Stimulated activated CD4-positive, alpha-beta T cell treated with anti-CD3 and anti-CD28 coated beads, Interleukin-4, amount 100 ng/mL, for 1 hour (primary cell): ENCODE measurements at places on chromosomes 13 and 19.

DNA sequence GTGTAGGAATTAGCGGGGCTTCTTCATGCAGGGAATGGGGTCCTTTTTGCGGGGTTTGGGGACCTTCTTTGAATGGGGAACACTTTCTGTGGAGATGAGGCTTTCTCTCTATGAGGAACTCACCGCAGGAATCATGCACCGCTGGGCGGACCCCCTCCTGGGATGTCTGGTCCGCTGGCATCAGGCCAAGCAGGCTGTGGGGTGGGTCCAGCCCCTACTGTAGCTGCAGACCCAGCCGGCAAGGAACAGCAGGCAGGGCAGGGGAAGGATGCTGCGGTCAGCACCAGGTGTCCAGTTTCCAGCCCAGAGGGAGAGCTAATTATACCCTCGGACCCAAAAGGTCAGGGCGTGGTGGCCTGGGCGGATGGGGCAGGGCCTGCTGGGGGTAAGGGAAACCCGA is 1.8 kb downstream of the MYBPC2 start:
- DNase-seq = no peak

GRCh38 chr13:111315347-111315995 is 5.0 kb upstream of the TEX29 start:
- no peak for DNase-seq

DNA sequence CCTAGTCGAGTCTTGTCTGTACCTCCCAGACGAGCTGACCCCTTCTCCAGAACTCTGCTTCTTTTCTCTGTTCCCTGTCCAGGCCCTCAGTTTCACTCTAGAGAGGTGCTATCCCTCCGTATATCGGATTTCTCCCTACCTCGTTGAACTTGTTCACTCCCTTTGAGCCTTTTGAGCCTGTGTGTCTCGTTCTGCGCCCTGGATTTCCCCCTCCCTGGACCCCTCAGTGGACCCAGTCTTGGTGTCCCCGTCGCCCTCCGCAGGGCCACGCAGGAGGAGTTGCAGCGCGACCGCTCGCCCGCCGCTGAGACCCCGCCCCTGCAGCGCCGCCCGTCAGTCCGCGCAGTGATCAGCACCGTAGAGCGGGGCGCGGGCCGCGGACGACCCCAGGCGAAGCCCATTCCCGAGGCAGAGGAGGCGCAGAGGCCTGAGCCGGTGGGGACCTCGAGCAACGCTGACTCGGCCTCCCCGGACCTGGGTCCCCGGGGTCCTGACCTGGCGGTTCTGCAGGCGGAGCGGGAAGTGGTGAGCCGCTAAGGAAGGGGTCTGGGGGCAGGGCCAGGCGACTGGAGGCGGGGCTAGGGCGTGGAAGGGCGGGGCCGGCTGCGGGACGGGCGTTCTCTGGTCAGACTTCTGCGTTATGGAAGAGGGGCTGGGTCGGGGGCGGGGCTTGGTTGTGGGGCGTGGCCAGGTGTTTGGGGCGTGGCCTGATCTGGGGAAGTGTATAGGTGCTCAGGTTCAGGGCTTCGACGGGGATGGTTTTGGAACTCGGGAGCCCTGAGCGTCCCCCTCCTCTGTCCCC is 5.5 kb downstream of the EPS8L1 start:
- peak; percentile 83 for DNase-seq

- no peak for DNase-seq
Observed at GRCh38 chr13:114204894-114205293, 25.8 kb downstream of the CFAP97D2 start.

DNA sequence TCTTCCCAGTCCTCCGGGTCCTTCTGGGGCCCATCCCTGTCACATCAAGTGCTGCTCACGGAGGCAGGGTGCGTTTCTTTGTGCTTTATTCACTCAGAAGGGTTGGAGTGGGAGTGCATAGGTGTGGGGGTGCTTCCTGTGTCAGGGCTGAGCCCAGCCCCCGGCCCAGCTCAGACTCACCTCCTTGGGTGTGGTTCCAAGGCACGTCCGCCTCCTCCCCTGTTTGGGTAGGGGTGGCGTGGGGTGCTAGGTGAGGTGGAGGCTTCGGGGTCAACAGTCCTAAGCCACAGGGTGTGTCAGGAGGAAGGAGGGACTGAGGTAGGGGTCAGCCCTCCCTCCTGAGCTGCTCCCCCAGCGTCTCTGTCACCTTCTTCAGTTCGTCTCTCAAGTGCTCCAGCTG is 3.1 kb downstream of the CCER2 start:
- DNase-seq = no peak

GRCh38 chr19:18118420-18119012 is 20.9 kb downstream of the MAST3 start:
- DNase-seq = no peak

GRCh38 chr13:80250213-80250810 is 90.6 kb downstream of the SPRY2 start:
- DNase-seq = no peak

GRCh38 chr13:76937281-76937820 is 11.0 kb upstream of the ACOD1 start:
- no peak for DNase-seq

- no peak for DNase-seq
Observed at GRCh38 chr13:91220872-91221271, 126.6 kb upstream of the MIR17HG start.

- DNase-seq = no peak
Observed at GRCh38 chr13:111792956-111793355, 274.0 kb upstream of the SOX1 start.

DNA sequence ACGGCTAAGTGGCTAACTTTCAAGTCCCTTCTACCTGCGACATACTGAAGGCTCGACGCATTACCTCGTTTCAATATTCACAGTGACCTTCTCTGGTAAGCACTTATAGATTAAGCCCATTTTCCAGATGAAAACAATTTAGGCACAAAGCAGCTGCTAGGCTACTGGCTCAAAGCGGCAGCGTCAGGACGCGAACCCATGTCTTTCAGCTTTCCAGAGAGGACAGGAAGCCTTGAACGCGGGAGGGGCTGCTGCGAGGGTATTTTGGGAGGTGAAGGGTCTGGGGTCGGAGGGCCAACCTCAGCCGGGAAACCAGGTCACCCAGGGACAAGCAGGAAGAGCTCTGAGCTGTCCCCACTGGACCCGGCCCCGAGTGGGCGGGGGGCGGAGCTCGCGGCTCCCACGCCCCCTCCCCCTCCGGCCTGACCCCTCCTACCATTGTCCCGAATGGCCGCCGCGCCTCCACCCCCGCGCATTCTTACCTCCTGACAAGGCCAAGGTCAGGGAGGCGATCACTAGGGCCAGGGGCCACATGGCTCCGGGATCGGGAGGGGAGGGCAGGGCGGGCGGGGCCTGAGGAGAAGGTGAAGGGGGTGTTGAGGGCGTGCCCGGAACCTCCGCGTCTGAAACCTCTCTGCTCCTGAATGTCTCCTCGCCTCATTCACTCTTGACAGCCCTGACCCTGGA is at the start of gene KLK13:
KLK13 (minus strand) TSS at position 559 of the 687 bp plus-strand sequence; CDS start at position 534, 25 bp downstream.
- no peak for DNase-seq

- peak; percentile 90 for DNase-seq
Observed at GRCh38 chr19:11639602-11640471, 42.6 kb downstream of the ZNF627 start.

DNA sequence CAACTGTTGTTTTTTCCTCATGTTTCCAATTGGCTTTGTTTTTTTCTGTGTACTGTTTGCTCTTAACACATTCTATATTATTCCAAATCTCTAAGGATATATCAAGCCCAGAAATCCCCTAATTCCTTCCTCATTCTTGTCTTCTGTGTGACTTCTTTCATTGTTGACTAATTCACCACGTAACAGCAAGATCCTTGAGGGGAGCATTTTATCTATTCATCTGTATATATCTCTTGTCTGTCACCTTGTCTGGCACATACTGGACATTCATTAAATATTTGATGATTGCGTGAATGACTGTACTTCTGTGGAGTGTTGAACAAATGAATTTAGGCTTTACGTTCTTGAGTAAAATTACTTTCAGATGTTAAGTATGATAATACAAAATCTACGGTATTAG is 44.8 kb upstream of the OLFM4 start:
- DNase-seq = no peak

GRCh38 chr13:21436582-21436981 is 22.5 kb downstream of the ZDHHC20 start:
- no peak for DNase-seq

- no peak for DNase-seq
Observed at GRCh38 chr13:86633346-86633745, 834.1 kb upstream of the SLITRK6 start.

DNA sequence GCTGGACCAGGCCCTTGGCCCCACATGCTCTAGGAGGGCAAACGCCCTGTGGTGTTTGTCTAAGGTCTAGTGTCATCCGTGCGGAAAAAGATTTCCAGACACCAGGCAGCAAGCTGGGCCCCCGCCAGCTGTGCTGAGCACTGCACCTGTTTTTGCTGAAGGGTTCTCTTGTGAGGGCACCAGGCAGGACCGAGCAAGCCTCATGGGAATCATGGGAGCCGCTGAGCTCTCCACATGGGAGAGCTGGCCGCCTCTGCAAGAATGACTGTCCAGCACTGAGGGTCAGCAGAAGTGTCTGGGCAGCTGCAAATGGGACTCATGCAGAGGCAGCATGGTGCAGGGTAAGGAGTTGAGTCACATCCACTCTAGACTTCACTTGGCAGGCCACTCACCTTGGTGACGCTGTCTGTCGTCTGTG is 12.0 kb downstream of the B3GNT8 start:
- DNase-seq = no peak

DNA sequence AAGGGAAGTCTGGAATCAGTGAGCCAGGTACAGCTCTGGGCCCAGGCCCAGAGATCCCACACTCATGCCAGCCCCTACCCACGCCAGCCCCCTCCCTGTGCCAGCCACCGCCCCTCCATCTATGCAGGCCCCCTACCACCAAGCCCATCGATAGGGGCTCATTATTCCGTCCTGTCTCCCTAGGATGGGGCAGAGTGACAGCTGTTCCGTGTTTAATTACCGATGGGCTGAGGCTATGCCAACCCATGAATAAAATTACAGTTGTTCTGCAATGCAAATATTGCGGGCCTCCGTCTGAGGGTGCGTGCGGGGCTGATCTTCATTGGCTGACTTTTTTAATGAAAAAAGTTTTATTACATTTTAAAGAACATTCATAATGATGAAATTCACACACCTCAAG is 35.6 kb upstream of the PEPD start:
- no peak for DNase-seq

DNA sequence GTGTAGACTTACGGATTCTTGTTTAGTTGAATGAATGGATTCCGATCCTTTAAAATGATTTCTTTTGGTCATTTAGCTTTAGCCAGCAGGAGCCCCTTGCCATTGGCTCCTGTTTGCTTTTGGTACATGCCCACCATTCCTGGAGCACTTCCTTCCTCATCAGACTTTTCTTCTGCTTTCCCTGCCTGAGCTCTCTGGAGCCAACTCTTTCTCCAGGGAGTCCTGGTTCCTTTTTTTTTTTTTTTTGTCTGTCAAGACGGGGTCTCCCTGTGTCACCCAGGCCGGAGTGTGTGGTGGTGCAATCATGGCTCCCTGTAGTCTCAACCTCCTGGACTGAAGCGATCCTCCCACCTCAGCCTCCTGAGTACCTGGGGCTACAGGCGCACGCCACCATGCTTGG is 37.8 kb downstream of the SMARCA4 start:
- DNase-seq = no peak

DNA sequence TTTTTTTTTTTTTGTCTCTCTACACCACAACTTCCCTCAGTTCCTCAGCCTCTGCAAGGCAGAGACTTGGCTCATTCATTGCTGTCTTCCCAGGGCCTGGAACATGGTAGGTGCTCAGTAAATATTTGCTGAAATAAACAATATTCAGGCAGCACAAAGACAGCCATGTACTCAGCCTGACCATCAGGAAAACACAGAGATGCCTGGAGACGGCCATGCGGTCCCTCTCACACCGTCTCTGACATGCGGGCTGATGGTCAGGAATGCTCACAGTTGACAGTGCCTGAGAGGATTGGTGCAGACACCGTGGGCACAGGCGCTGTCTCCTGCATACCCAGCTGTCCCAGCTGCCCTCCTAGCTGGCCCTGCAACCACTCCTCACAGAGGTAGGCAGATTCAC is 924 bp downstream of the PRAM1 start:
- DNase-seq = no peak

GRCh38 chr13:49319551-49319950 is 71.8 kb downstream of the CDADC1 start:
- no peak for DNase-seq

DNA sequence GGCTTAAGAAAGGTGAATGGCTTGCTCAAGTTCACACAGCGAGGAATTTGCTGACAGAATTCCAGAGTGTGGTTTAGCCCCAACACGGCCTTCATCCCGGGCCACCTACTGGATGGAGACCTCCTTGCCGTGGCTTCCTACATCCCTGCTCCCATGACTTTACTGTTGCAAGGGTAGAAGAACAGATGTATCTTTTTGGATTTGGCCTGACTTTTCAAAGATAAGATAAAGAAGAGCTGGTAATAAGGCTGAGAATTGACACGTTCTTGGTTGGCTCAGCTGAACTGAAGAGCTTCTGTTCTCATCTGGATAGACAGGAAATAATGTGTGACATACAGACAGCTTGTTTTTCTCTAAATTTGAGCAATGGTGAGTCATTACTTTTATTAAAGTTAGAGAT is 113.1 kb downstream of the KLF5 start:
- DNase-seq = no peak

GRCh38 chr13:26853323-26853722 is 92.7 kb upstream of the GPR12 start:
- DNase-seq = no peak

DNA sequence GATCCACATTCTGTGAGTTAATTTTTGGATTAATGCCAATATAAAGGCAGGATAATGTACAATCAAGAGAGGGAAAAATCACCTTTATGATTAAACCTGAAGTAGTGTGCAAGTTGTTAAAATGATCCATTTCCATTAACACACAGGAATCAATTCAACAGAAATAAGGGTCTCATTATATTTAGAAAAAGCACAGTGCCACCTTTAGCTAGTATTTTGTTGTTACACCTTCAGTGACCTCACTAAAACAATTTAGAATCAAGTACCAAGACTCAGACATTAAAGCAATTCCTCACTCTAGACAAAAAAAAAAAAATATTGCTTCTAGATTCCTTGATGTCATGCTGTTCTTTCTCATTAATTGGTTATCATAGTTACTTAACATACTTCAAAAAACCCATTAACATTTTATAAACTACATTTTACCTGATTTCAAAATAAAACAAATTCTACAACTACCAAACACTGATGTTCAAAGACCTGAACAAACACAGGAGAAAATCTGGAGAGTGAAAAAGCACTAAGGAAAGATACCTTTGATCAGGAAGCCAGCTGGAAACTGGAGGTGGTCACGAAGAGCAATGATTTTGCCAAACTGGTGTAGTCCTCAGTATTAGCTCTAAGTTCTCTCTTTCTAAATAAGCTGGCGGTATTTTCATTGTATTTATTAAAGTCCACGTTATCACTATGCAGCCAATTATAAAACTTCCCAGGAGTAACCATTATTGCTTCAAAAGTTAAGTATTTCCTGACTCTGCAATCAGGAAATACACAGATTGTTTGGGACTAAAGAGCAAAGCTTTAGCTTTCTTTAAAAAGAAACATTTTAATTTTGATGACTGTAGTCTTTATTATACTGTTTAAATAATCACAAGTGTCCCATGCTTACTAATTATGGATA is 115.3 kb downstream of the TBC1D4 start:
- no peak for DNase-seq

- DNase-seq = no peak
Observed at GRCh38 chr13:46377554-46377953, 9.5 kb downstream of the RUBCNL start.

GRCh38 chr19:49453757-49454240 is 774 bp downstream of the ALDH16A1 start:
- no peak for DNase-seq

GRCh38 chr13:44111701-44112100 is 232.0 kb downstream of the LACC1 start:
- DNase-seq = no peak

- no peak for DNase-seq
Observed at GRCh38 chr13:36921631-36922301, 1.7 kb upstream of the SMAD9 start.

GRCh38 chr19:33221638-33222037 is 4.0 kb downstream of the SLC7A10 start:
- DNase-seq = no peak
